ENCODE measurements at places on chromosomes 6 and 20.

GRCh38 chr6:155130161-155130853, 133.5 kb upstream of the CLDN20 start:
- DNase-seq, result no peak

- no peak for DNase-seq
Measured at GRCh38 chr6:112109262-112109661, 21.9 kb downstream of the FAM229B start.

DNA sequence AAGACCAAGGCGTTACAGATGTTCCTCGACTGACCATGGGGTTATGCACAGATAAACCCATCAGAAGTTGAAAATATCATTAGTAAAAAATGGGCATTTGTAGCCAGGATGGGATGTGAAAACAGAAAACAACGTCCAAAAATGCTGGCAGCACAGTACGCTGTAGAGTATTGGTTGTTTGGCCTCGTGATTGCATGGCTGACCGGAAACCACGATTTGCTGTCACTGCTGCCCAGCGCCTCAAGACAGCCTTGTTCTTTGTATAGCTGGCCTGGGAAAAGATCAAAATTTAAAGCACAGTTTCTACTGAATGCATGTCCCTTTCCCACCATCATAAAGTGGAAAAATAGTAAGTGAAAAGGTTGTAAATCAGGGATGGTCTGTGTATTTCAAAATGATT, 41.9 kb downstream of the MTHFD1L start:
- DNase-seq, result no peak

GRCh38 chr6:34383161-34383631, 9.3 kb downstream of the NUDT3 start:
- DNase-seq, result no peak

DNA sequence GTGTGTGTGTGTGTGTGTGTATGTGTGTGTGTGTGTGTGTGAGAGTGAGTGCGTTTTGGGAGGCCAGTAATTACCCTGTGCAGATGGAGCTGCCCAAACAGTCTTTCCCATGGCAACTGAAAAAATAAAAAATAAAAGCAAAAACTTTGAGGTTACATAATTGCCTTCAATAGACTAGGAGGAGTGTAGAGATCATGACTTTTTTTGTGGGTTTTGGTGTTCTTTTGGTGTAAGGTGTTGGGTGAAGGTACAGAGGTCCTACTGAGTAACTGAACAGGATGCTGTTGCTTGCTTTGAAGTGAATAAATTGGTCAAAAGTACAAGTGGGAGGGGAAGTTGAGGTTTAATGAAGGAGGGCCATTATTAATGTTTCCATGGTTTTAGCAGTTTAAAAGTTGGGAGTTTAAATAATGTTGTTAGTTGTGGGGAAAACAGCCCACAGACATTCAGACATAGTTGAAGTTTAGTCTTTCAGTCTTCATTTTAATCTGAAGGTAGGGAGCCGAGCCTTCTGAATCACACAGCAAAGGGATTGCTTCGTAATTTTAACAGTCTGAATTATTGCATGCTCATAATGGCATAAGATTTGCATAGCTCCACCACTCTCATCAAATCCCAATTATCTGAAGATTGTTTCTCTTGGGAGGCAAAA, 251.4 kb downstream of the PRL start:
- no peak for DNase-seq

DNA sequence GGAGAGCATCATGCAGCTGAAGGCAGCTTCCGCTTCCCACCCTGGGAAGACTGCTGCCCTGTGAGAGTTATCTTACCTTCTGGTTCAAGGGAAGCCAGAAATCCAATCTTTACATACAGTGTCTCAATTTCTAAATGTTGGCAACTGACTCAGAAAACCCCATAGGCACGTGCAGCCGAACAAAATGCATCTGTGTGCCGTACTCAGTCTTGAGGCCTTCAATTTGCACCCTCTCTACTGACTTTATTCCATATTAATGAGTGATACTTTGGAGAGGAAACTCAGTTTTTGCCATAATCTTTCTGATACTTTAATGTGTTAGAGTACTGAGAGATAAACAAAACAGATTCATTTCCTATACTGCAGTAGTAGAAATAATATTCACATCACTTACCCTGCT, 172.5 kb upstream of the C6orf118 start:
- DNase-seq, result no peak

GRCh38 chr6:139334806-139335446, 39.5 kb downstream of the CITED2 start:
- no peak for DNase-seq

- no peak for DNase-seq
Measured at GRCh38 chr20:61802721-61803311, 262.9 kb downstream of the TAF4 start.

DNA sequence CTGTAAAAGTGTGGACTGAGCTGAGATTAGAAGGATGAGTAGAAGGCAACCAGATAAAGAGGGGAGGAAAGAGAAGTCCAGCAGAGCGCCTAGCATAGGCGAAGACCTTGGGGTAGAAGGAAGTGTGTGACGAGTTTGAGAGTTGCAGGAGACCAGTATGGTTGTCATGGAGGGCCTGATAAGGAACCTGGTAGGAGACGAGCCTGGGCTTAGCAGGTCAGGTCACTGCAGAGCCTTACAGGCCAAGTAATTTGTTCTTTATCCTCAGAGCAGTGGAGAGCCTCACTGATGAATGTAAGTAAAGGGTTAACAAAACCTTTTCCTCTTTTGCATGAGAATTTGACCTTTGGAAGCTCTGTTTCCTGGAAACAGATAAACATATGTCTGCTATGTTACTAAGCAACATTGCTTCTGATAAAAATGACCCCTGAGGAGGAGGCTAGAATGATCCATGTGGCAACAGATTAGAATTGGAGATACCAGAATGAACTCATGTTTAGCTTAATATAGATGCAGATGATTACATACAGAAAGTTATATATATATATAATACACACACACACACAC, 2.9 kb upstream of the TMEM74B start:
- no peak for DNase-seq

DNA sequence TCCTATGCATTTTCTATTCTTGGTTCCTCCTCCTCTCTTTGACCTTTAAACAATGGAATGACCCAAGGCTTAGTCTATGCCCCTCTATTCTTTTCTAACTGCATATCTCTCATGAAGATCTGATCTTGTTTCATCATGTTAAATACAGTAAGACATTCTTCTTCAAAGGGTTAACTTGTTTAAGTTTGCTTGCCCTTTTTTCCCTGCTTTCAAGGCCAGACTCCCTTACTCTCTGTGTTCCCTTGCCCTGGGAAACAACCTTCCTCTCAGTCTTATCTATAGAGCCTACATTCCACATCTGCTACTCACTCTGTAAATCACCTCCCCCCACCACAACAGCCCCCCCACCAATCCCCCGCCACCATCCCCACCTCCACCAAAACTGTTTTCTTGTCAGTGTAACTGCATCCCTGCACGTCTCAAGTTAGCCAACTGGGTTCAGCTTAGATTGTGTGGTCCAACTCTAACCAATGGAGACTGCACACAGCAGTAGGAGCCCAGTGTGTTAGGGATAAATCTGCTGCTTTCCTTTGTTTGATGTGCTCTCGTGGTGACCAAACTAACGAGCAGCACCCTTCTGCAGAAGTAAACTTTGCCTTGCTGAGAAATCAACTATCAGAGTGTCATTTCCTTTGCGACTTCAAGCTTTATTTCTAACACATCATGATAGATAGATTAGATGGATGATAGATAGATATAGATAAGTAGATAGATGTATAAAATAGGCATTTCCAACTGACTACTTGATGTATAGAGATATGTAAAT, 12.6 kb downstream of the SPTLC3 start:
- DNase-seq, result no peak

- DNase-seq, result no peak
Measured at GRCh38 chr6:135021310-135022049, 33.1 kb downstream of the HBS1L start.

GRCh38 chr20:59223182-59223601, 59.6 kb downstream of the ZNF831 start:
- DNase-seq, result no peak

DNA sequence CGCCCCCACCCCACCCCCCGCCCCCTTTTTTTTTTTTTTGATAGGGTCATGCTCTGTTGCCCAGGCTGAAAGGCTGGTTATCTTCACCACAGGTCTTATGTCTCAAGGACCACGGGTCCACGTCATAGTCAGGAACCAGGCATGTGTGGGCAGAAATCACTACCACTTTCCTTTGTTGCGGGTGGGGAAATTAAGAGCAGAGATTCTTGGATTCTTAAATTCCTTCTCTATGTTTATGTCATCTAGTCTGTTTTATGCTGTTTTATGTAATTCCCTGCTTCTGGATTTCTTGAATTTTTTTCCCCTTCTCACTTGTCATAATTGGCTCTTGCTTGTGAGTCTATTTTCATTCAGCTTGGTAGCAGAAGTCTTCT, 25.8 kb upstream of the PLCG1 start:
- no peak for DNase-seq

DNA sequence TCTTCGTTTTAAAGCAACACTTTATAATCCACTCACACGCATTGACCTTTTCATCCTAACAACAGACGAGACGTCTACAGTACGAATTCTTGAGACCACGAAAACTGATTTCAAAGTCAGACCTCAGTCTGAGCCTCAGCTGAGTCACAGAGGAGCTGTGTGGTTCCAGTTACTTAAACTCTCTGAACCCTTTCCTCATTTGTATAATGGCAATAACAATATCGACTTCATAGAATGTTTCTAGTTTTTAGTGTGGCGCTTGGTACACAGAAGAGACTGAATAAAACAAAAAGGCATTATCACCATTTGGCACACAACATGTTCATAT, 236.9 kb downstream of the ATXN1 start:
- no peak for DNase-seq

GRCh38 chr20:11401988-11402387, 515.7 kb upstream of the BTBD3 start:
- no peak for DNase-seq

GRCh38 chr20:10671919-10672623, 1.7 kb downstream of the JAG1 start:
- DNase-seq, result no peak

GRCh38 chr20:5039255-5039657, 37.9 kb upstream of the SLC23A2 start:
- DNase-seq, result no peak

GRCh38 chr6:3355358-3356055, 96.8 kb downstream of the PSMG4 start:
- peak; percentile 15 for DNase-seq

DNA sequence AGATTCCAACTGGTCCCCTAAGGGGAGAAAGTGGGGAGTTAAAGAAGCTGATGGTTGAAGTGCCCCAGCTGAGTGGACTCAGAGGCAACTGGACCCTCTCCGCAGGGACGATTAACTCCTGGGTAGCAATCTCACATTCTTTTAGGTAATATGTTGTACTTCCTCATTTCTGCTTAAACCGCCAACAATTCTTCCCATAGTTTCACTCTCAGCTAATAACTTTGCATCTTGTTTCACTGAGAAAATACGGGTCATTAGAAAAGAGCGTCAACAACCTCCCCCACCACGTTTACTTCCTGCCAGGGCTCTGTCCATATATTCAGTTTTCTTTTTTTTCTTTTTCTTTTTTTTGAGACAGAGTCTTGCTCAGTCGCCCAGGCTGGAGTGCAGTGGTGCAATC, 39.5 kb upstream of the CHD6 start:
- no peak for DNase-seq

GRCh38 chr6:73747289-73747688, 51.3 kb downstream of the CD109 start:
- DNase-seq, result no peak

DNA sequence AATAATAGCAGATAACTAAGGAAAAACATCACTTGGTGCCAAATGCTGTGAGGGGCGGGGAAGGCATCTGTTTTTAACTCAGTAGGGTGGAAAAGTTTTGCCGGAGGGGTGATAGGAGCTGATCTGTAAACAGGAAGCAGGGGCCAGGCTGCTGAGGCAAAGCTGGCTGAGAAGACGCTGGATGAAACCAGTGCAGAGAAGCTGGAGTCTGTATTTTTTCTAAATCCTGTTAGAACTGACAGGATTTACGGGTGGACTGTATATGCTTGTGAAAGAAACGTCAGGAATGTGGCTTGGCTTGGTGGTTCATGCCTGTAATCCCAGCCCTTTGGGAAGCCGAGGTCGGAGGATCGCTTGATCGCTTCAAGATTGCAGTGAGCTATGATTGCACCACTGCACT, 5.6 kb downstream of the PCMTD2 start:
- no peak for DNase-seq

GRCh38 chr6:6676910-6677441, 88.5 kb downstream of the LY86 start:
- peak; percentile 71 for DNase-seq

DNA sequence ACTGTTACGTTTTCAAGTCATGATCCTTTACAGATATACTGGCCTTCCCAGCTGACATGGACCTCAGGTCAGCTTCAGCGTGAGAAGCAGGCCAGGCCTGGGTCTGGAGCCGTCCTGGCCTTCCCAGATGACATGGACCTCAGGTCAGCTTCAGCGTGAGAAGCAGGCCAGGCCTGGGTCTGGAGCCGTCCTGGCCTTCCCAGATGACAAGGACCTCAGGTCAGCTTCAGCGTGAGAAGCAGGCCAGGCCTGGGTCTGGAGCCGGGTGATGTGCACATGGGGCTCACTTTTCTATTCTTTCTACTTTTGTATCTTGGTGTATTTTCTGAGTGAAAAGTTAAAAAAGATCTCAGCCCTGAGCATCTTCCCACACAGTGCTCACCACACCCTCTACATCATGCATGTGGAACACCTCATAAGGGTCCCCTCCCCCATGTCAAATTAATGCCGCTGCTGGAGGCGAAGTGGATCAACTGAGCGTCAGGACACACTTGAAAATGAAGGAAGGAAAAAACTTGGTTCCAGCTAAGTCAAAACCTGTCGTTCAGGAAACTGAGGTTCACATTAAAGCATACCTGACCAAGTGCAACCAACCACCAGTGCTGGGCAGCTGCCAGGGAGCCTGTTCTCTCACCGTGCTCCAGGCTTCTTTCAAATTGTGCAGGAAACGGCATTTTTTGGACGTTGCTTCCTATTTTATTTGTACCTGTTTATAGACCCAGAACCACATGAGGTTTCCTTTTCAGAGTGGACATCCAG, 32.2 kb downstream of the KIF25 start:
- no peak for DNase-seq

GRCh38 chr6:36324191-36324590, 12.5 kb downstream of the BNIP5 start:
- no peak for DNase-seq
